HTR-8/SVneo (cell line): ENCODE measurements at places on chromosomes 2 and 18.

DNA sequence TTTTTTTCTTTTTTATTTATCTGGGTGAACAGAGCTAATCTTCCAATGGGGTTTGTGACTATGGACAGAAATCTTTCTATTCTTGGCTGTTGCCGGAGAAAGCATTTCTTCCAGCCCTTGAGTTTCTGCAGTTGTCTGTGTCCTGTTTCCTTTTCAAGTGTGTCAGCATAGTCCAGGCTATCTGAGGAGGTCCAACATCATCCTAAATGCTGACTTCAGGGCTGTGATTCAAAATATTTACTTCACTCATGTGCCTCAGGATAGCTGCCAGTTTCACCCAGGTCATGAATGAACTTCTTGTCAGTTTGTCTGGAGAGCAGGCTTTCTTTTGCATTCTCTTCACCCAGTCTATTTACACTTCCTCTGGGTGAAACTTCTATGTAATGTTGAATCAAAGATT is 27.9 kb downstream of the ITGAV start:
- no peak for DNase-seq

DNA sequence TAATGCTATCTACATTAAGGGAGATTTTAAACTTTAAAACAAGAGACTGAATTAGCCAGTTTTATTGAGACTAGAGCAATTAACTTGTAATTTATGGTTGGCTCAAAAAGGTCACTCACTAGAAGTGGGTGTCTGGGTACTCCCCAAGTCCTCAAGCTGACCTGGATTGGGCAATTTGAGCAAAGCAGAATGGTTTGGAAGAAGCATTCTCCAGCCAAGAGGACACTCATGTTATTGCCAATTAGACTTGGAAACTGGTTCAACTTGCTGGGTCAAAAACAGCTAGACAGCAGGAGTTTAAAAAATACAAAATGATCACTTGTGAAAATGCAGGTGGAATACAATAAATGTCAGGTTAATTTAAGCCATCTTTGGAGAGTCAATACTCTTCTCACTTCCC is 29.5 kb upstream of the MYO1B start:
- DNase-seq = no peak

DNA sequence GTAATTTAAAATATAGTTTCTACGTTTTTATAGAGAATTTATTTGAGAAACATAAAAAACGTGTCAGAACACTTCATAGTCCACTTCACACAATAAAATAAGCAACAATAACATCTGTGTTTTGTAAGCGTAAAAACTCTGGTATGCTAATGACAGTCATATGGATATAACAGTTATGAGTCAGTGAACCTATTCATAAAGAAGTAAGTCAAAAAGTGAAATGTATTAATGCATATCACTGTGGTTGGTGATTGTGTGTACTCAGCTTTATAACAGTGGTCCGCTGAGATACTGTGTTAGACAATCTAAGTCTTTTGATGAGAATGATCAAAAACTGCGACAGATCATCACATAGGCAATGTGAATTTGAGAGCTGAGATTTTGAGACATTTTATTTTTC is 153.2 kb downstream of the WDR7 start:
- DNase-seq = no peak

GRCh38 chr2:123695426-123695825 is 329.7 kb upstream of the CNTNAP5 start:
- DNase-seq = no peak

GRCh38 chr2:40975151-40975550 is 523.3 kb upstream of the SLC8A1 start:
- DNase-seq = no peak

DNA sequence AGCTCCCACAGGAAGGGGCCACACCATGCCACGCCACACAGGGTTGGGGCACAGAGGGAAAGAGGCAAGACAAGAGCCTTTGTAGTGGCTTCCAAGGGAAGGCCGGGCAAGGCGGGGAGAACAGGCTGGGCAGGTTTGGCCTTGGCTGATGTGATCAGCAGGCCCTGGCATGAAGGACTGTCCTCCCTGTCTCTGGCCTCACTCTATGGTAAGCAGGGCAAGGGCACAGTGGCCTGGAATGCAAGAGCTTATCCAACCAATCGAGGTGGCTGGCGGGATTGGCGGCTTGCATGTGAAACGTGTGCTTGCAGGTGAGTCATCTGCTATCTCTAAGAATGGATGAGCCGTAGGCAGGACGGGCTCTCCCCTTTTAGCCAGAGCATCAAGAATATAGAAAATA is 6.4 kb upstream of the ATP9B start:
- no peak for DNase-seq
